ENCODE measurements at places on chromosomes 5 and 9.

DNA sequence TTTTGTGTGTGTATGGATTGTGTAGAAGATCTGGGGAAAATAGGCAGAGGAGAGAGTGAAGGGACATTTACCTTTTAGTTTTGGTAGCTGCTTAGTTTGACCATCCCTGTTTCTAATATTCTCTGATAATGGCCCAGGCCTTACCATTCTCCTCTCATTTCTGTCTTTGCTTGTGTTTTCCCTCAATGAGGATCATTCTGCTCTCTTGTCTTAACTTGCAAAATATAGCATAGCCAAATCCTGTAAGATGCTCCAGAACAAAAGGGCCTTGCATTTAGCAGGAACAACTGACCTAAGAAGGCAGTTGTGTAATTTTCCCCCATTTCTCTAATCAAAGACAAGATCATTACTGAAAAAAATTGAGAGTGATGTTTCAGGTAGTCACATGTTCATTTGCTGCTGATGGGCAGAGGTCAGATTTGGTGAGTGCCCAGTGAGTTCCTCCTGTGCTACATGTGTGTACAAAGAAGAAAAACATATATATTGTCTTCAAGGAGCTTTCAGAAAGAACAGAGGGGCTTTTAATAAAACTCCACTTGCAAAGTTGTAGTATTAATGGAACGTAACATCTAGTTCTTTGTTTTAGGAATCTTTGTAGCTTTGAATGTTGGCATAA lies 139.5 kb downstream of the KDM4C start:
- no peak for DNase-seq

DNA sequence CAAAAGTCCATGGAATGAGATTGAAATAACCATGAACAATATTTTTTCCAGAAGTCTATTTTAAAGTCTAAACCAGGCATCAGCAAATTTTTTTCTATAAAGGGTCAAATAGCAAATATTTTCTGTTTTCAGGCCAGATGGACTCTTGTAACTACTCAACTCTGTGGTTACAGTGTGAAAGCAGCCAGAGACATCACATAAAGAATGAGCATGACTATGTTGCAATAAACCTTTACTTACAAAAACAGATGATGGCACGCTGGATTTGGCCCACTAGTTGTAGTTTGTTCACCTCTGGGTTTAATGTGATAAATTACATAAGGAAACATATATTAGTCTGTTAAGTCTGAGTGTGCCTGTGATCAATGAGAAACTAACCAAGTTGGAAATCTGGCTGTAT lies 319.2 kb downstream of the TRPM3 start:
- DNase-seq: no peak

- no peak for DNase-seq
Observed at GRCh38 chr5:74402553-74402952, 238.0 kb downstream of the ENC1 start.

DNA sequence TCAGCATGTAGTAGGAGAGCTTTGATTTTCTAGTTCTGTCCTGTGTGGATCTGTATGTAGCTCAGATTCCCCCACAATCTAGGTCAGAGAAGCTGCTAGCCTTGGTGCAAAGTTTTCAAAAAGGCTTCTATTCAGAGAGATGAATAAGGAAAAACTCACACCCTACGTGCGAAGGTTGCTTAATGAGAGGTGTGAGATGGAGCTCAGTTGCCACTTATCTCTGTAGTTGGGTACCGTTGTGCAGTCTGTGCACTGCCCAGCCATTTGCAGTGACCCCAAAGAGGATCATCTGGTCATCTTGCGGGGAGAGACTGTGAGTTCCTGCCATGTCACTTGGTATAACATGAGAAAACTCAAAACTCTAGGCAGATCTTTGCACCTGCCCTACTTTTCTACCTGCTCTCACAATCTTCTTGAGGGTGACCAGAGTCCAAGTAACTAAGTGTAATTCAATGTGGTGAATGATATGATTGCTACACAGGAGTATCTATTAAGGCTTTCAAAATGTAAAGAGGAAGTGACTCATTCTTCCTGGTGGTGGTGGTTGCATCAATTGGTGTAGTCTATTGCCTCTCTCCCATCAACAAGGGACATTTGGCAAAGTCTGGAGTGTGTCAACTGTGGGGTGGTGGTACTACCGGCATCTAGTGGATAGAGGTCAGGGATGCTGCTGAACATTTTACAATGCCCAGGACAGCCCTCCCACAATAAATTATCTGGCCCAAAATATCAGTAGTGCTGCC lies 65.2 kb downstream of the TMC1 start:
- peak; percentile 65 for DNase-seq

DNA sequence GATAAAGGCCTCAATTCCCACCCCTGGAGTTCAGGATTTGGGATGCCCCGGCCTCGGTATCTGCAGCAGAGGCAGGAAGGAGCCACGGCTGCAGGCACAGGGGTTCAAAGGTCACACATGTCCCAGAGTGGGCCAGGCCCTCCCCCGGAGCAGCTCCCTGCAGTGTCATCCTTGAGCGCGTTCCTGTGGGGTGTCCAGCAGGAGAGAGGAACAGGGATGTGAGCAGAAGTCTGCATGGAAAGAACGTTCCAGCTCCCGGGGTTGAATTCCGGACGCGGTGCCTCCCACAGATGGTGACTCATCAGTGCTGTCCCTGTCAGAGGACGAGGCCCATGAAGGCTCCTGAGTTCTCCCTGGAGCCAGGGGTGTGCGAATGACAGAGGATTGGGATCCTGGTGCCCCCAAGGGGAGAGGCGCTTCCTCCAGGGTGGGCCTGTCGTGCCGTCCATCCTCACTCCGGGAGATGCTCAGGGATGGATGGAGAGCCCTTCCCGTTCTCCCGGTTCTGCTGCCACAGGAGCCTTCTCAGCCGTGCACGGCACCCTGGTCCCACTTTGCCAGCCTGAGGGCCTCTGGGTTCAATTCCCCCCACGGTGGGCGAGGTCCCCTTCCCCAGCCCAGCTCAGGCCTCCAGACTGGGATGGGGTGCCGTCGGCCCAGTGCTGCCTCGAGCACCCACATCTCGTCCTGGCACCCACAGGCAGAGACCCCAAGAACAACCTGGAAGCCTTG lies 3.1 kb downstream of the LCN1 start:
- DNase-seq: no peak

- no peak for DNase-seq
Observed at GRCh38 chr9:107307331-107307730, 24.3 kb downstream of the RAD23B start.

- no peak for DNase-seq
Observed at GRCh38 chr5:119385136-119385535, 29.3 kb downstream of the TNFAIP8 start.

- DNase-seq: no peak
Observed at GRCh38 chr5:138752341-138752950, 779 bp upstream of the CTNNA1 start.

- no peak for DNase-seq
Observed at GRCh38 chr9:84998639-84999038, 329.1 kb downstream of the NTRK2 start.

DNA sequence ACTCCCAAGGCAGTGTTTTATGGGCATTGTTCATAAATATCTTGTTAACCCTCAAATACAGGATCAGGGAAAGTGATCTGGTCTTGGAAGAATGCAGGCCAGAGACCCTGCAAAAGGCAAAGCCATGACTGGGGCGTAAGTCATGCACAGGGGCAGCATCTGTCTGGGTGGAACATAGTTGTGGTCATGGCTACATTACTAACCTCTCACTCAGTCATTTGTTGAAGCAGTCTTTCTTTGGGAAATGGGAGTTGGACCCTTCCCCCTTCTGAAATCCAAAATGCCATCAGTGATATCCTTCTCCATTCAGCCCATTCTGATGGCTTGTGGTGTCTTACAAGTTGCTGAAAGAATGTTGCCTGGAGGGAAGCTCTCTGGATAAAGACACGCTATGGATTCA lies 68.1 kb downstream of the GDNF start:
- DNase-seq: no peak

DNA sequence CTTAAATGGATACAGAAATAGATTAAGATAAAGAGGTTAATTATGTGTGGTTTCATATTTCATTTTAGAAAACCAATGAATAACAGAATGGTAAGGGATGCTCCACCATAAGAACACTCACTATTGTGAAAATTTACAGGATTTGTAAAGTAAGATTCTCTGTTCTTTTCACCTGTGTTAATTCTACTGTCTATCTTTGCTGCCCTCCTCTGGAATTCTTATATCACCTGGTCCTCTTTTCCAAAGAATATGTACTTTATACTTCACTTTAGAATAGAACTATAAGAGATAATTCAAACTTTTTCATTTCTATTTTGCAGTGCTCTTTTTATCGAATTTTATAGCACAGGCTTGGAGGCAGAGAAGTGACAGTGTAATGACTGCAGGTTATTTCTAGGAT lies 213.4 kb downstream of the LURAP1L start:
- no peak for DNase-seq

GRCh38 chr5:50965654-50966375 lies 299.4 kb downstream of the PARP8 start:
- DNase-seq: no peak

- DNase-seq: no peak
Observed at GRCh38 chr5:95770830-95771708, 39.9 kb downstream of the RHOBTB3 start.

DNA sequence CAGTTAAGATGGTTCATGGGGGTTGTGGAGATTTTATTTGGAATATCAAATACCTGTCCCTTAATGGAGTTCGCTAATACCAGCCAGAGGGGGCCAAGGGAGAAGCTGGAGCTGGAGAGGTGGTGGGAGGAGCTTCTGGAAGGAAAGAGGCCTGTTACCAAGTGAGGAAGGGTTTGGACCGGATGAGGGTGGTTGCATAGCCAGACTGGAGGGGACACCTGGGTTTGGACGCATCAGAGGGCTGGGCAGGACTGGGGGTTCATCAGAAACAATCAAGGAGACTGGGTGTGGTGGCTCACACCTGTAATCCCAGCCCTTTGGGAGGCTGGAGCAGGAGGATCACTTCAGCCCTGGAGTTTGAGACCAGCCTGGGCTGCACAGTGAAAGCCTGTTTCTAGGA lies 111.8 kb upstream of the IER5L start:
- no peak for DNase-seq

DNA sequence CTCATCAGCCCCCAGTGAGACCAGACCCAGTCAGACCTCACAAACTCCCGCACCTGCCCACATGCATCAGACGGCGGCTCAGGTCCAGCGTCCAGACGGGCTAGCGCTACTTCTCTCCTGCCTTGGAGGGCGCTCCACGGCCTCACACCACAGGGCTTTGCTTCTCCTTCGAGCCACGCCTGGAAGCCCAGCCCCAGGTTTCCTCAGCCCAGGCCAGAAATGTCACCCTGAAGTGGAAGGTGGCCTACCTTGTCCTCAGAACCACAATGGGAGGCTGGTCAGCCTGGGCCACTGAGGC lies 2.8 kb downstream of the NACC2 start:
- DNase-seq: no peak

DNA sequence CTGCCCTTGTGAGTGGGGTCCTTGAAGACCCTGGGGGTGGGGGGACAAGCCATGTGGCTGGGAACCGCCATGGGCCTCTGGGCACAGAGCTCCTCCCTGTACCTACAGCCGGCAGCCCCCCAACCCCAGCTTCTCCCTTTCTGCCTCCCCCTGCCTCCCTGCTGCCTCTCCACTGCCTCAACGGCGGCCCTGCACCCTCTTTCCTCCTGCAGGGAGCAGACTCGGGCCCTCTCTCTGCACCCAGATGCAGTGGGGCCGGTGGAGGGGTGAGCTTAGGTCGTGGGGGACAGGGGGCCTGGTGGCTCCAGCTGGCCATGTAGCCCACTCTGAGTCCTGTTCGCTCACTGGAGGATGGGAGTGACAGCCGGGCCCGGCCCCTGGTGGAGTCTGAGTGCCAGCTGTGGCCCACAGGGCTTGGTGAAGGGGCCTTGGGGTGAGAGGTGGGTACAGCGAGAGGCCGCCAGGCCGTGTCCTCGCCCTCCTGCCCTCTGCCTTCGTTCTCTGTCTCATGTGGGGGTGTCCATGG lies 139.3 kb upstream of the COL5A1 start:
- no peak for DNase-seq

DNA sequence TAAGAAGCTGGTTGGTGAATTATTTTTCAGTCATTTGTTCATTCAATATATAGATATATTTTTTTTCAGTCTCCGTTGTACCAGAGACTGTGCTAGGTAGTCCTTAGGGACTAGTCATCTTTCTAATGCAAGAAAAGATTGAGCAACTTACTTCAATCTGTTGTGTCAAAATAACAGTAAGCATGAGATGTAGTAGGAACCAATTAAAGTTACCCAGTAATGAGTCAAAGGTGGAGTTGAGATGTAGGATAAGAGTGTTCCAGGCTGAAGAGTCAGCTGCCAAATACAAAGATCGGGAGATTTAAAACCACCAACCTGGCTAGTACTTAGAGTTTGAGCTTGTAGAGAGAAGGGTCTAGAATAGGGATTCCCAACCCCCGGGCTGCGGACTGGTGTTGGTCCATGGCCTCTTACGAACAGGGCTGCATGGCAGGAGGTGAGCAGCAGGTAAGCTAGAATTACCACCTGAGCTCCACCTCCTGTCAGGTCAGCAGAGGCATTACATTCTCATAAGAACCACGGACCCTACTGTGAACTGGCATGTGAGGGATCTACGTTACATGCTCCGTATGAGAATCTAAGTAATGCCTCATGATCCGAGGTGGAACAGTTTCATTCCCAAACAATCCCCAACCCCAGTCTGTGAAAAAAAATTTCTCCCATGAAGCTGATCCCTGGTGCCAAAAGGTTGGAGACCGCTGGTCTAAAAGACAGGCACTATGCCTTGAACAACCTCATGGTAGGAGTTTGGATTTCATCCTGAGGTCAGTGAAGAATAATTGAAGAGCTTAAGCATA lies 1241.5 kb upstream of the WWC1 start:
- no peak for DNase-seq

DNA sequence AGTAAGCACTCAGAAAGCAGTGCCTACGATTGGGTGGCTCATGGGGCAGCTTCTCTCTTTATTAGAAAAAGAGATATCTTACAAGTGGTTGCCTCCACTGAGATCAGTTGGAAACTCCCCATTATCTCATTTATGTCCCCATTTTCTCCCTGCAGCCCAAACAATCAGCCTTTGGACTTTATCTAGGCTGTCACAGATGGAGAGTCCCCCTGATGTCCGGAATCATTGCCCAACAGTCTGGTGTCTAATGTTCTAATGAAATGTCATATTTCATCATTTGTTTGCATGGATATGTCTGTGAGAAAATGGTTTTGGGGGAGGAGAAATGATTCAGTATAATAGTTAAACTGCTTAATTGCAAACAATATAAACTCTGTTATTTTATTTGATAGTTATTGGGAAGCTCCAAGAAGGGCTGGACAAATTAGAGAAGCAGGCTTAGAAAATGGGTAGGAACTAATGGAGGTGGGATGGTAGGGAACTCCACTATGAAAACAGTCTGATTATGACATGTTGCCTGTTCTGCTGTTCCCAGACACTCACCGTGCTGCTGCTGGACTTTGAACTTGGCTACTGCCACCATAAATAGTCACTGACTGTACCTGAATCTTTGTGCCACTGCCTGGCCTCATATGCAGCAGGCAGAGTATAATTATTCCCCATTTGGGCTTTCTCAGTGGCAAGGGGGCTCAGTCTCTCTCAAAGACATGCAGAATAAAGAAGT lies 38.3 kb upstream of the SMAD5 start:
- no peak for DNase-seq

DNA sequence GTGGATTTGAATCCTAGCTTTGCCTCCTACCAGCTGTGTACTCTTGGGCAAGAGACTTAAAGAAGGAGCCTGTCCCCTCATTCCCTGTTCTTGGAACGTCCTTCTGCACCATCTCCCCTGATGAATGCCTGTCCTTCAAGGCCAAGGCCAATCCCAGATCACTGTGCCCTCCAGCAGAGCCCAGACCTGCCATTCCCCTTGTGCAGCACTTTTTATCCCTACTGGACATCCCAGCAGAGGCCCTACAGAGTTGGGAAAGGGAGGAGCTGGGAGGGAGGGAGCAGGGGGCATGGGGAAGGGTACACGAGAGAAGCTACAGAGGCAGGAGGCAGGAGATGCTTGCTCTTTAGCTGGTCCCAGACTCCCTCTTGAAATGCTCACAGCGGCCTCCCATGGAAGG lies 223.9 kb downstream of the PBX3 start:
- no peak for DNase-seq
